NCI-H1436 treated with DMSO at 0.1 percent for 48 hours (cell line): ENCODE measurements at places on chromosomes 13 and 19.

DNA sequence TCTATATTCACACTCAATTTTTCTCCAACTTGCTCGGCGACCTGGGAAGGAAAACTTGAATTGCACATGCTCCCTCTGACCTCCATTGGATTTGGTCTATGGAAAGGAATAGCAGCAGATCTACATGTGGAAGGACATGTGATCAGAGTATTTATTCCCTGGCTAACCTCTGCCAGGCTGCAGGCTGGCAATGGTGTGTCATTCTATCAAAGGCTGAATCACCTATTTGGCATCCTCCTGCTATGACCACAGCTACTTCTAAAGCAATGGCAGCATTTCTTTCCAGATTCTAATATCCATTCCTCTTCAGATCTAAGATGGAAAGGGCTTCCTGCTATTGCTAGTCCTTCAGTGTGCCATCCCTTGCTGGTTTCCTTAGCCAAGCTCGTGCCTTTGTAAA lies 144.3 kb upstream of the FREM2 start:
- DNase-seq, result no peak

- DNase-seq, result no peak
Observed at GRCh38 chr13:48542581-48543341, 9.9 kb upstream of the RCBTB2 start.

DNA sequence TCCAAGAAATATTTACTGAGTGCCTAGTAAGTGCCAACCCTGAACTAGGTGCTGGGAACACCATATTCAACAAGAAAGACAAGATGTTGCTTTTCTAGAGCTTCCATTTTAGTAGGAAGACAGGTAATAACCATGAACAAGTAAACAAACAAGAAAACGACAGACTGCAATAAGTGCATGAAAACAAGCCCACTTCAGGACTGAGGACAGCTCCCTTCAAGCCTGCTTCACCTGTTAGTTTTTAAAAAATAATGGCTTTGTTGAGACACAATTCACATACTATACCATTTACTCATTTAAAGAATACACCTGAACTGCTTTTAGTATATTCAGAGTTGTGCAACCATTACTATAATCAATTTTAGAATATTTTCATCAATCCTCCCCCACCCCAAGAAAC lies 30.4 kb downstream of the CYP4F22 start:
- DNase-seq, result no peak

DNA sequence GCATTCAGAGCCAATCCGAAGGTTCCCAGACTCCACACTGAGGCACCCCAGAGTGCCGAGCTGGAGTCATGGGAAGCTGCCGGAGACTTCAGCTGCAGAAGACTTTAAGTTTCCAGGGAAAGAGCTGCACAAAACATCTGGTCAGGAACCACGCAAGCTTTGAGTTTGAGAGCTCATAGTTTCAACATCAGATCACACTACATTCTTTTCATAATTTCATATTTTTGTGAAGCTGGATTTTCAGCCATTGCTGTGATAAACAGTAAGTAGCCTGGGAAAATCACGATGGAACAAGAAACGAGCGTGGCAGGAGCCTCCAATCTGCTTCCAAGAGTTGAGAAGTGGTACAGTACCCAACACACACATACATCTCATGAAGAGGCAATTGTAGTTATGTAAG lies 25.5 kb upstream of the ATP12A start:
- no peak for DNase-seq

GRCh38 chr13:94419304-94419924 lies 60.1 kb downstream of the DCT start:
- DNase-seq, result no peak

- no peak for DNase-seq
Observed at GRCh38 chr13:40818926-40819325, 29.5 kb downstream of the SLC25A15 start.

DNA sequence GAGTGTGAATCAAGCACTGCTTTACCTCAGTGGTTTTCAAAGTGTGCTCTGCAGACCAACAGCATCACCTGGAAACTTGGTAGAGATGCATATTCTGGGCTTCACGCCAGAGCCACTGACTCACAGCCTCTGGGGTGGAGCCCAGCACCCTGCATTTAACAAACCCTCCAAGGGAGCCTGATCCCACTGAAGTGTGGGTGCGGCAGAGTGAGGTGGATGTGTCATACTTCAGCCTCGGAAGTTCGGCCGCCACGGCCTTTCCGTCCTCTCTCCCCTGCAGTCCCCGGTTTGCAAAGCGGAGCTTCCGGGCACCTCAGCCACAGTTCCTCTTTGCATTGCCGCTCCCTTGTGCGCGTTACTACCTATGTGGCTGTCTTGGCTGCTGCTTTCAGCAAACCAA lies 33.3 kb upstream of the MICU2 start:
- no peak for DNase-seq

DNA sequence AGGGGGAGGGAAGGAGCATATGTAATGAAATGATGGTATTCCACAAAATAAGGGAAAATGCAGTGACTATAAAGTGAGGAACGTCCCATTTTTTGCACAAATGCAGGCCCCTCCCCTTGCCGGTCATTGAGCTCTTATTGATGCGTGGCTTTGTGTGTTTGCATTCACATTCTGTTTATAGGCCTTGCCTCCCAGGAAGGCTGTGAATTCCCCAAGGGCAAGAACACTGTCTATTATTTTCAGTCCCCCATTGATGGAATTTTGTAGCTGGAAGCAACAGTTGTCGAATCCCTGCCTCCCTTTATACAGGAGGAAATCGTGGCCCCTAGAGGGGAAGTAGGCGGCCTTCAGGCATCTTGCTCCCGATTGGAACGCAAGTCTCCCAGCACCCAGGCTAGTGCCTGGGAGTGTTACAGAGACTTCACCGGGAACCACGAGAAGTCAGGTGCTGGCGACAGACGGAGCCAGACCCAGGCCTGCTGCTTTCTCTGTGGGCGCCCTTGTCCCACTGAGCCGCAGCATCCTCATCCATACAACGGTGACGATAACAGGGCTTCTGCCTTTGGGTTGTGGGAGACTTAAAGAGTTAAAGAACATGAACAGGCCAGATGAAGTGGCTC lies 6.9 kb downstream of the SBSN start:
- no peak for DNase-seq

- DNase-seq, result peak; percentile 7
Observed at GRCh38 chr13:41193919-41194824, at the start of gene KBTBD7. Gene KBTBD7, minus strand, starts transcription at chr13:41194569. Its CDS starts 312 bp downstream, at chr13:41194257.

DNA sequence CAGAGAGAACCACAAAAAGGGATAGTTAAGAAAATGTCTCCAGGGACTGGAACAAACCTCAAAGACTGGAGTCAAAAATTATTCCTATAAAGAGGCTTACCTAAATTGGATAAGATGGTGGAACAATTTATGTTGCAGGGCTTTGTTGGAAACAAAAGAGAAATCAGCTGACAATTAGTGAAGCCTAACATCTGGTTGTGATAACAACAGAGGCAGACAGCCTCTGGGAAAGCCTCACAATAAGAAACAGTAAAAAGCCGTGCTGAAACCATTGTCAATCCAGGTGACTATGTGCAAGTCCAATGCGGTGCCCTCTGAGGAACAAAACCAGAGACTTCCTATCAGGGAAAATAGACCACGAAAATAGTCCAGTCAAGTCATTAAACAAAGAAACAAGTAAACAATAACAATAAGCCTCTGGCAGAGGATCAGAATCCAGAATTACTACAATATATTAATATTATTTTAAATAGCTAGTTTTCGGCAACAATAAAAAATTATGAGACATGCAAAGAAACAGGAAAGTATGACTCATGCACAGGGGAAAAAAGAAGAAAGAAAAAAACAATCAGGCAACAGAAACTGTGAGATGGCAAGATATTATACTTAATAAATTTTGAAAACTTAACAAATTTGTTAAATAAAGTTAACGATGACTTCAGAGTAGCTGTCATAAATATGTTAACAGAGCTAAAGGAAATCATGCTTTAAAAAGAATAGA lies 99.7 kb upstream of the RXFP2 start:
- no peak for DNase-seq

DNA sequence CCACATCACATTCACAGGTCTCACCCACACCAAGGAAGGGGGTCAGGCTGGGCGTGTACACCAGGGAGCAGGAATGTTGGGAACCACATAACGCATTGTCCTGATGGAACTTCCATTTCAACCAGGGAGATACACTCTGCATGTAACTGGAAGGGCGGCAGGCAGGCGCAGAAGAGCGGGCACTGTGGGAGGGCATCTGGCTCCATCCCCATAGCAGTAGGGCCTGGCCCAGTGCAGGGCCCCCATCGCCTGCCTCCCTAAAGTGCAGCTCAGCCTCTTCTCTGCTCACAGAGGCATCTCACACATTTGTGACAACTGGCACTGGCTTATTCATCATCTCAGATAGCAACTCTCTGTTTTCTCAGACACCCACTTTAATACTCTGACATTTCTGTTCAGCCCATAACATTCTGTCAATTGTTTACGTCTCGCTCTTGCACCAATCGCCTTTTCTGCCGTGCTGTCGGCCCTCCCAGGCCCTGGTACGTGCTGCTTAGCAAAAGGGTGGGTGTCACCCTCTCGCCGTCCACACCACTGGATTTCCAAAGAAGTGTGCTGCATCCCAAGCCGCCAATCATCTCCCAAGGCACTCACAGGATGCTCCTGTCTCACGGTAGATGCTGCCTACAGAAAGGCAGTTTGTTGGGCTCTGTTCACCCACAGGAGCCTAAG lies 353.3 kb upstream of the ZNF507 start:
- no peak for DNase-seq

- DNase-seq, result no peak
Observed at GRCh38 chr19:13047374-13047773, 52.1 kb downstream of the NFIX start.

- no peak for DNase-seq
Observed at GRCh38 chr13:66624302-66624701, 605.8 kb downstream of the PCDH9 start.

DNA sequence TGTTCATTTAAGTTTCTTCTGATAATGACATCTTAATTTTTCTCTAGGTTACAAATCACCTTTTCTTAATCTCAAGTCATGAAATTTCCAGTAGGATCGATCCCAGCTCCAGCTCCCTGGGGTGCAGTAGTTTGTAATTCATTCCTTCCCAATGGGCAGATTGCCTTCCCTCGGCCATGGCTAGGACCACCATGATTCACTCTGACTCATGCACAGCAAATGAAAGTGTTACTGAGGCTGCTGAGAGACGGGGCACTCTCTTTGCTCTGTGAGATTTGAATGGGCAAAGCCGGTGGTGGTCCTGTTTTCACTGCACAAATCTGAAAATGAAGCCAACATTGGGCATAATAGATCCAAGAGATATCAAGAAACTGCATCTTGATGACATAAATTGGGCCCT lies 202.8 kb upstream of the IRS2 start:
- no peak for DNase-seq

DNA sequence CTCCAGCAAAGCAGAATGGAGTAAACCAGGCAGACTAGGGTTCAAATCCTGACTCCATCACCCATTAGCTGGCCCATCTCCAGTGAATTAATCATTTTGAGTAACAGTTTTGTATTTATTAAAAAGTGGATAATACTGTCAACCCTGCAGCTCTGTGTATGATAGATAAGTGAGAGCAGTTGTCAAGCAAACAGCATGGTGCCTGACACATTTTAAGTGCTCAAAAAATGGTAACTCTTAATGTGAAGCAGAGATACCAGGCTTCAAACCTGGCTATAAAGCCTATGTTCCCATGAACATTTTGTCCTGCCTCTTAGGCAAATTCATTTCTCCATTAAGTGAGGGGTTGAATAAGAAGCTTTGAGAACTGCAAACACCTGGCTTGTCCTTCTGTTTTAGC lies 409.6 kb downstream of the TBC1D4 start:
- DNase-seq, result no peak

GRCh38 chr19:58367698-58368454 lies 5.3 kb upstream of the ZNF497 start:
- DNase-seq, result no peak

DNA sequence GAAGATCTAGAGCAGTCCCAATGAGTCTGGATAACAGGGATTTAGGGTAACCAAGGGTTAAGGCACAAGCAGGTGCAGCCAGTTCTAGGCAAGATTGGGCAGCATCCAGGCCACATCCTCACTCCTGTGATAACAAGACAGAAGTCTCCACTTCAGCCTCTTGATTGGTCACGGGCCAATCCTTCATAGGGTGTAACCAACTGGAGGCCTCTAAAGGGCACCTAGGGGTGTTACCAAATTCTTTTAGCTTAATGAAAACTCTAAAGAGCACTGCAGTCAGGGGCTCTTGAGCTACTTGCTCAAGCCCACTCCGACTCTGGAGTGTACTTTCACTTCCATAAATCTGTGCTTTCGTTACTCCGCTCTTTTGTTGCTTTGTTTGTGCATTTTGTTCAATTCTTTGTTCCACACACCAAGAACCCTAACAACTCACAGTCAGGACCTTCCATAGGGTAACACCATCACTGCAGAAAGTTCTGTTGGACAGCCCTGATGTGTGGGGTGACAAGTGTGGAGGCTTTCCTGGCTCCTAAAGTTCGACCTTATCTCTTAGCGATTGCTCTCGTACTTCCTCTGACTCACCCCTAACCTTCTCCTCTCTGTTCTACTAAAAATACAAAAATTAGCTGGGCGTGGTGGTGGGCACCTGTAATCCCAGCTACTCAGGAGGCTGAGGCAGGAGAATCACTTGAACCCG lies 36.1 kb downstream of the ZSWIM9 start:
- DNase-seq, result no peak

- no peak for DNase-seq
Observed at GRCh38 chr19:6531163-6531955, 533 bp downstream of the TNFSF9 start.

GRCh38 chr13:61608138-61608537 lies 192.5 kb upstream of the PCDH20 start:
- DNase-seq, result no peak

- DNase-seq, result no peak
Observed at GRCh38 chr19:46840498-46840942, 10.1 kb downstream of the AP2S1 start.

- no peak for DNase-seq
Observed at GRCh38 chr19:47067215-47067847, 18.9 kb upstream of the TMEM160 start.

DNA sequence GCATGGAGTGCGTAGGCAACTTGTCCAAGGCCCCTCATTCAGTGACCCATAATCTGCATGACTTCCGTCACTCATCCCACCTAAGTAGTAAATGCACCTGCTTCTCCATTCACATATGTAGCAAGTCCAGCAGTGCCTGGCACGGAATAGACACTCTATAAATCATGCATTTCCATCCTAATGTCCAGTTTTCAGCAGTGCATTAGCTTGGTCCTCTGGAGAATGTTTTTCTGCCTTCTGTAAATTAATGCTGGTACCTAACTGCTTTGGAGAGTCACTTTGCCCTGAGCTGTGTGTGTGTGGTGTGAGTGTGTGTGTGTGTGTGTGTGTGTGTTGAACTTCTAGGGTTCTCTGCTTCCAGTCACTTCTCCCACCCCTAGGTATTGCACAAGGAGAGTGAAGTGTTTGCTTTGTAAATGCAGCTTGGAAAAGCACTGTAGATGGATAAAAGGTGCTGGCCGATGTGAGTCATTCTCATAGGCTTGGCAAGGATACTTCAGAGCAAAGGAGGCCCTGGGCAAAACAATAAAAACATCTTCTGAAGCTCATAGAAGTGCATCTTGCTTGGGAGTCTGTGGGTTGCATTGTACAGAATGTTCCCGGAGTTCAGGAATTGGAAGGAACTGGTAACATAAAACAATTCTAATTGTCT lies 181.8 kb downstream of the KATNAL1 start:
- DNase-seq, result no peak

GRCh38 chr13:73505376-73505890 lies 446.6 kb downstream of the KLF5 start:
- DNase-seq, result no peak

GRCh38 chr13:40192452-40192851 lies 474.0 kb downstream of the FOXO1 start:
- no peak for DNase-seq
